Aorta (tissue), 5 donors: ENCODE measurements at places on chromosomes 3 and 15.

DNA sequence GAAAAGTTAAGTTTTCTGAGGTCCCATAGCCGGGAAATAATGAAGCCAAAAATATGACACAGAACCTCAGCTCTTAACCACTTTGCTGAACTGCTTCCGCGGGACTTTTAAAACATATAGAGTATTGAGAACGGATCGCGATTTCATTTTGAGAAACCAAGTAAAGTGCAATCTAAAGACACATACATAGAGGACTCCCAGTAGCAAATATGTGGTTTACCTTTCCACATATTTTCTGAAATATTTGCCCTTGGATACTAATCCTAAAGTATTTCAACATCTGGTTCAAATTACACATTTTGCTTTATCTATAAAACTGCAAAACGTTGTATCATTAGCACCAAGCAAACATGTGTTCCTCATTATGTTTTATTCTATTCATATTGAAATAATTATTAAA is 776.5 kb downstream of the ROBO2 start:
- DNase-seq: no peak

DNA sequence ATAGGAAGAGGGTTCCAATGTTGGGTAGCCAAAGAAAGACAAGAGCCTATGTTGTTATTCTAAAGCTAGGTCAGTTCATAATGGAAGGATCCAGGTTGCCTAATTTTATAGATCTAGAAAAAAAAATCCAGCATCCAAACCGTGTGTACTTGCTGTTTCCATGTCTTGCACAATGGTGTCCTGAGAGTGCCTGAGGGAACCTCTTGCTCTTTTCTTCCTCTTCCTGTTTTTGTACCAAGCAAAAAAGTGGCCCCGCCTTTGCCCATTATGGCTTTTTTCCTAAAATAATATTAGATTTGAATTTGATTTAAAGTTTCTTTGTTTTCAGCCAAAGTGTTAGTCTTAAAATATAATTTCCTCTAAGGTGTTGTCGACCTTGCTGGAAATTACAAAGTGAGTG is 224.4 kb downstream of the RYR3 start:
- DNase-seq: no peak

DNA sequence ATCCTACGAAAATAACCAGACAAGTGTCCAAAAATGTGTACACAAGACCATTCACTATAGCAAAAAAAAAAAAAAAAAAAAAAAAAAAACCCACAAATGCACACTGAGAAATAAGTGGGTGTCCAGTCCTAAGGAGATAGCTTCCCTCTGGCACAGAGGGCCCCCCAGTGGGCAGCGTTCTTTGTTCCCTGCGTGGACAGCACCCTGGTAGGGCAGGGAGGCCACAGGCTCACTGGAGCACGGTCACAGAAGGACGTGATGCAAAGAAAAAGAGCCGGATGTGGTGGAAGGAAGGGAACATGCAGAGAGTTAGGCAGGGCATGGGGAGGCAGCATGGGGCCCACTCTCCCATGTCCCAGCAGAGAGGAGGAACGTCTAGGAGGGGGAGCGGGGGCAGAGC is 210.7 kb upstream of the NSMCE3 start:
- no peak for DNase-seq

DNA sequence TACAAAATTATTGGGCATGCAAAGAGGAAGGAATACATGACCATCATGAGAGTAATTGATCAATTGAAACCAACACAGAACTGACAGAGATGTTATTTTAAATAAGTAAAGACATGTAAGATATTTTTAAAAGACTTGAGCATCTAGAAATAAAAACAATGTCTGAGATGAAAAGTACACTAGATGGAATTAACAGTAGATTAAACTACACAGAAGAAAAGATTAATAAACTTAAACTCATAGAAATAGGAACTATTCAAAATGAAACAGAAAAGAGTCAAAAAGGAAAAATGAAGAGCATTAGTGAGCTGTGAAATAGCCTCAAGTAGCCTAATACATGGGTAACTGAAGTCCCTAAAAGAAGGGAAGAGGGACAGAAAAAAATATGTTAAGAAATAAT is 8.5 kb upstream of the ARF4 start:
- no peak for DNase-seq

DNA sequence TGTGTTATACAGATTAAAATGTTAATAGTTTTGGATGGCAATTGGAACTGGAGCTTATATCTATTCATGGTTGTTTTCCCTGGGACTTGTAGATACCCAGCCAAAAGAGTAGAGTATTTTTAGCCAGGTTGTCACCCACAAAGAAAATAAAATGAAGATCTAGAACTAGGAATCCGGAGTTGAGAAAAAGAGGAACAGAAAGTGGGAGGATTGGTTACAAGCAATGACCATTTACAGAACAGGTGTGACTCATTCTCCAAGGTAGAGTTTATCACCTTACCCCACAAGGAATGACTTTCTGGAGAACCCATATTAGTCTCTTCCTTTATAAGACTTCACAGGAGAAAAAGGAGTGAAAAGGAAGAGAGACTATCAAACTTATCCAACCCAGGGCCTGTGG is 99.8 kb downstream of the TMEM108 start:
- no peak for DNase-seq

DNA sequence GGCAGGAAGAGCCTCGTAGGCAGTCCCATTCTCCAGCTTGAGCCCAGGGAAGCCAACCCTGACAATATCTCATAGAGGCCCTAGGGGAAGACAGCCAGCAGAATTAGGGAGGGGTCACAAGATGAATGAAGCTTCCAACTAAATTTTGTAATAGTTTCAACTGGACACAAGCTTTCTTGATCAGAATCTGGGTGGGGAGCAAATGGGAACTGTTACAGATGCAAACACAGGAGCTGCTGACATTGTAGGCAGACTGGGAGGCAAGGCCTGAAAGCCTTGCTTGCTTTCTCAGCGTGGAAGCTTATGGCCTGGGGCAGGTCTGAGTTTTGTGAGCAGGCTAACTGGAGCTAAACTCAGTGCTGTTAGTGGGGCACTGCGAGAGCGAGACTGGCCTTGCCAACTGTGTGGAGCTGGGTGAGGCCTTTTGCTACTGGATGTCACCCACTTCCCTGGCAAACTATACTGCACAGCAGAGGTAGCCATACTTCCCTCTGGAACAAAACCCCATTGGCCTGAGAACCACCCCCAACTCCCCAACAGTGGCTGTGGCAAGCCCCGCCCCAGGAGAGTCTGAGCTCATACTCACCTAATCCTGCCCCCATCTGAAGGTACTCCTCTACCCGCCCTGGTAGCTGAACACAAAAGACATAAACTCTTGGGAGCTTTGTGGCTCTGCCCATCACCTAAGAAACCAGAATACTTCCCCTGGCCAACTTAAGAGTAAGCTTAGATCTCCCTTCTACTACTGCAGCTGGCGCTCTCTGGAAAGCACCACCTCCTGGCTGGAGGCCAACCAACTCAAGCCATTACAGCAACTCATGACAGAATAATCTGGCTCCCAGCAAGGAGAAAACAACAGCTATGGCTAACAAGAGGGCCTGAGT is 42.9 kb downstream of the CFAP20DC start:
- no peak for DNase-seq

GRCh38 chr3:88957711-88958439 is 149.5 kb upstream of the EPHA3 start:
- no peak for DNase-seq

DNA sequence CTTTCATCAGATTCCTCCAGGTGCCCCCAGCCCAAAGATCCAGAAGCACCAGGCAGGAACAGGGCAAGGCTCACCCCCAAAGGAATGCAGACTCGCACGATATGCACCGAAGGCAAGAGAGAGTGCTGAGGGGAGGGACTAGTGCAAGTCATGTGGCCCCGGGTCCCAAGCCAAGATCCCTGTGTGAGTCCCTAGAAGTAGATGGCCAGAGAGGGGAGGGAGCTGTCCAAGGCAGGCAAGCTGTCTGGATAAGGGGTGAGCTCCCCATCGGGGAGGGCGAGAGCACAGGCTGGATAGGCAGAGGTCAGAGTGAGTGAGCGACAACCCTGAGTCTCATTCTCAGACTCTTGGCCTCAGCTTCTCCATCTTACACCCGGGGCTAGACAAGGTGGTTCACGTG is 171.5 kb upstream of the LINGO1 start:
- no peak for DNase-seq
